ENCODE measurements at places on chromosomes 13 and 19. TPM values are rescaled to one million over a fixed set of nuclear protein-coding genes. Genes with fewer than 3 reads are reported as not detected.

DNA sequence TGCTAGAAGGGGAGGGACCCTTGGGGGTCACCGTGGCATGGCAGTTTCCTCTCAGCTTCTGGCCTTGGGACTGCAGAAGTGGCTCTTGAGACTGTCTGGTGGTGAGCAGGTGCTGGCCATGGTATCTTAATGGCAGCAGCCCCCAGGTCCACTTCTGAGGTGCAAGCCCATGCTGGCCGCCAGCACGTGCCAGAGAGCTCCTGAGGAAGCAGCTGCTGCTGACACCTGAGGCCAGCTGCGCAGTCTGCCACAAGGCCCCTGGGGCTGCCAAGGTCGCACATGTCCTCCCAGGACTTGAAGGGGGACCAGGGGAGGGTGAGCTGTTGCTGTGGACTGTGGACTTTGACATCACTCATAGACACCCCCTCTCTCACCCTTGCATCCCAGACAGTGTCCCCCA is 48.0 kb downstream of the NFIX start:
- no peak for DNase-seq

- DNase-seq = no peak
Observed at GRCh38 chr13:43154156-43154651, 130.8 kb downstream of the DNAJC15 start.

IRGC gene
- not detected for total RNA-seq

GRCh38 chr13:75416327-75417011 is 65.5 kb downstream of the TBC1D4 start:
- no peak for DNase-seq

- DNase-seq = no peak
Observed at GRCh38 chr19:2600914-2601870, 101.3 kb downstream of the GNG7 start.

GRCh38 chr13:90526711-90527110 is 820.8 kb upstream of the MIR17HG start:
- no peak for DNase-seq
